ENCODE measurements at places on chromosomes 11 and 22.

DNA sequence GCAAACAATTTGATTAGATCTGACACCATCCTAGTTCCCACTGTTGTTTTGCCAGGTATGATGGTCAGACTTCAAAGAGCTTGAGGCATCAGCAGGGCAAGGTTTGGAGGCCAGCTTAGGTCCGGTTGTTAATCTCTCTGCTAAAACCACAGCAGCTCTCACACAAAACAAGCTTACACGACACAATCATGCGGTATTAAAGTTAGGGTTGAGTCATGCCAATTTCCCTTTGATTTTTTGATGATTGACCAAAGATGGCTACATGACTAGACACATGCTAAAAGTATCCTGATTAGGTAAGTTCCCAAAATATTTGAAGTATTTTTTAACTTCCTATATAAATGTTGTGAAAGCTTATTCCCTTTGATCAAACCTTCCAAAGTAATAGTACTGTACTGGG, 145.9 kb downstream of the ELP4 start:
- peak; percentile 79 for DNase-seq

GRCh38 chr22:41920271-41920976, 5.5 kb upstream of the SHISA8 start:
- no peak for DNase-seq

DNA sequence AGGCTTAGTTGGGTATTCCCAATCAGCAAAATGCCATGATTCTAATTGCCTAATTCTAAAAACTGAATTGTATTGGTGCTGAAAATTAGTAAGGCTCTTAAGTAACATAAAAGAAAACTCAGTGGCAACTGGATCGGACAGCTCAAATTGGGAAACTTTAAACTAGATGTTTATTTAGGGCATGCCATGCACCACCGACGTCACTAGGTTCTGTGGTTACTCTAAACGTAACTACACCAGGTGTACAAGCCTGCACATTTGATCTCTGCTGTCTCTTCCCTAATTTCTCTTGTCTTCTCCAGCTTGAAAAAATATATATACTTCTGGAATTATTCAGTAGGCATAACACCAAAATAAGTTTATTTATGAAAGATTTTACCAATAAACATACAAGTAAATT, 378.2 kb downstream of the DCDC1 start:
- no peak for DNase-seq

DNA sequence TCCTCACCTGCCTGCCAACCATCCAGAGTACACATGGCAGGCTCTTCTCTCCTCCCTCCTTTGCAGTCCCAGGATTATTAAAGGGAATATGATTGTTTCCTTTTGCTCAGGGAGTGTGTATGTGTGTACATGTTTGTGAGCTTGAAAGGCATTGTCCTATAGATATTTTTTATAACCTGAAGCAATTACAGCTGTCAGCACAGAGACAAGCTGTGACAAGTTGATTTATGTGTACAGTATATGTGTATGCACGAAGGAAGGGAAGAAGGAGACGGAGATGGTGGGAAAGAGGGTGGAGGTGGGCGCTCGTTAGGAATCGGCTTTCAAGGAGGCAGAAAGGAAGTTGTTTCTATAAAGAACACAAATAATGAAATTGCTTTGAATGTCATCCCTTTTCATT, 537.0 kb downstream of the NTM start:
- no peak for DNase-seq

GRCh38 chr11:130625578-130626306, 177.3 kb downstream of the ADAMTS15 start:
- no peak for DNase-seq

DNA sequence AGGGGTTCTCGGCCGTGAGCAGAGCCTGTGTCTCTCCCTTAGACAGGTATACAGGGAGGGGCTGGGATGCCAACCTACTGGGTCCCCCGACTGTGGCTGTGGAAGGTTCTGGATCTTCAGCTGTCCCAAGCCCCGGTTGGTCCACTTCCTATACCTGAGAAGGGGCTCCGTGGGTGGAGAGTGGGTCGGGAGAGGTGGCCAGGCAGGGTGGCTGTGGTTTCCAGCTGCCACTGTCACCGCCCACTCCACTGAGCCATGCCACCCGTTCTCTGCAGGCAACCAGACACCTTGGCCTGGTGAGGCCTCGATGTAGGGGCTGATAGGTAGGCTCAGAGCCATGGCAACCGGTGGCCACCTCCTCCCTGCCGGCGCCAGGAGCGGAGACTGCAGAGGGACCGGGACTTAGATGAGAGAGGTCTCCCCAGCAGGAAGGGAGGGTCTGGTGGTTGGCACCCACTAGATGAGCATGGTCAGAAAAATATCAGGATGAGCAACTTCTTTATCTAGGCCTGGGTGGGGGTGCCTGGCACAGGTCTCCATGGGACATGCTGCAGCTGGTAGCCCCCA, 53.8 kb downstream of the TRIOBP start:
- DNase-seq, result peak; percentile 33

- DNase-seq, result no peak
Measured at GRCh38 chr11:22774716-22775115, 54.9 kb downstream of the SVIP start.

Data from MCF 10A (cell line).